ENCODE measurements at places on chromosomes 2 and 18. TPM values are rescaled to one million over a fixed set of nuclear protein-coding genes. Genes with fewer than 3 reads are reported as not detected.
A peak's percentile ranks its signal among the peaks of the same experiment; 100 is the strongest.

DNA sequence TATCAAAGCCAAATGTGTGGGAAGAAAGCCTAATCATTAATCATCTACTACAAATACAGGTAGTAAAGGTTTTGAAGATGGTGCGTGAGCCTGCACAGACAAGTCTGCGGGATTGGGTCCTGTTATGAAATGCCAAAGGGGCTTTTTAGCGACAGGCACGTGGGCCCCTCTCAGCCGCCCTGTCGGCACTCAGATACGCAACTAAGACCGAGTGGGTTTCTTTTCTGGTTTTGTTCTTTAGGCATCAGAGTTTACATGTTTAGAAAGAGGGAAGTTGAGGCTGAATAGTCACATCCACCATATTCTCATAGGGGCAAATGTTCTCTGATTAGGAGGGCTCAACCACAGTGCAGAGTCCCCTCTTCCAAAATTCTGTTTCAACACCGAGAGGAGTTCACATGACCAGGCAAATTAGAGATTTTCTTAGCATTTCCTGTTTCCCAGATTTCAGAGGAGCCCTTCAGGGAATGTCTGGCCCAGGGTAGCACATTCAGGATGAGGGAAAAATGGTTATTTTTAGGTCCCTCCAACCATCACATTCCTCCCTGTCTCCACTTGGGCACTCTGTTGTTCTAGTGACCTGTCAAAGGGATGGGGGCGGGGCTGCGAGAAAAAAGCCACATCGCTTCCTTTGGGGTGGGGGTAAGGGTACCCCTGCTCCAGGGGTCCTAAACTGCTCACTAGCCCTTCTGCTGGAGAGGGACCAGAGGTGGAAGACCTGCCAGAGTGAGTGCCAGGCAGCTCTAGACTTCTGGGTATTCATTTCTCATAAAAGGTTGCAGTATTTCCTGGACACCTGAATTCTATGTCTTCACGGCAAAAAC lies 159.2 kb downstream of the BCL2 start:
- DNase-seq: no peak

GRCh38 chr2:224584111-224584784 lies 915 bp downstream of the CUL3 start:
- peak; percentile 55 for DNase-seq

DNA sequence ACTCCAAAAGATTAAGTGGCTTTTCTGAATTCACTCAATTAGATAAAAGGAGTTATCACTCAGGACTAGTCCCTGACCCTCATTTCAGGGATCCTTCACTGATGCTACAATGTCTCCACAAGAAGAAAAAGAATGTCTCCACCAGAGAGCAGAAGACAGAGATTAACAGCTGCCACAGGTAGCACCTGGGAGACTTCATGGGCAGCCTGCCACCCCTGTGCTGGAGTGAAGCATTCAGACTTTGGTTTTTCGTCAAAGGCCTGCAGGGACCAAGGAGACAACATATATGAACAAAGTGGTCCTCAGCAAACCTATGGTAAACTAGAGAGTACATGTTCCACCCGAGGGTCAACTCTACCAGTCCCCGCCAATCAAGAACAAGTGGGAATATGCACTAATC lies 197.0 kb upstream of the ACVR2A start:
- DNase-seq: no peak

- DNase-seq: no peak
Observed at GRCh38 chr2:145644820-145645302, 1124.9 kb upstream of the ZEB2 start.

- no peak for DNase-seq
Observed at GRCh38 chr2:235098736-235099494, 147.1 kb downstream of the SH3BP4 start.

DNA sequence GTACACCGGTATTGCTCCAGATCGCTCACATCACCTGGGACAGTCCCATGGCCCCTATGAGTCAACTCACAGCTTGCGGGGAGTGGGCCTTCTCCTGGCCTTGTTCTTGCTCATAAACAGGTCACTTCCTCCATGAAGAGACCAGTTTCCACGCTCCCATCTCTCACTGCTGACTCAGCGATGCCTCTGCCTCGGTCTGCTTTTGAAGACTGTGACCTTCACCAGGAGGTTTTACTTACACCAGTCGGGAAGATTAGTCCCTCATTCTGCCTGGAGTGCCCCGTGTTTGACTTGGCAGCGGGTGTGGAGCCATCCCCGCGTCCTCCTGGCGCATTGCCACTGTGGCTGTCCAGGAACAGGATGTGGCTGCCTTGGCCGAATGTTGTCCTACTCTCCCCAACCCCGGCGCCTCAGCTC lies 159.8 kb downstream of the RHBDD1 start:
- no peak for DNase-seq

DNA sequence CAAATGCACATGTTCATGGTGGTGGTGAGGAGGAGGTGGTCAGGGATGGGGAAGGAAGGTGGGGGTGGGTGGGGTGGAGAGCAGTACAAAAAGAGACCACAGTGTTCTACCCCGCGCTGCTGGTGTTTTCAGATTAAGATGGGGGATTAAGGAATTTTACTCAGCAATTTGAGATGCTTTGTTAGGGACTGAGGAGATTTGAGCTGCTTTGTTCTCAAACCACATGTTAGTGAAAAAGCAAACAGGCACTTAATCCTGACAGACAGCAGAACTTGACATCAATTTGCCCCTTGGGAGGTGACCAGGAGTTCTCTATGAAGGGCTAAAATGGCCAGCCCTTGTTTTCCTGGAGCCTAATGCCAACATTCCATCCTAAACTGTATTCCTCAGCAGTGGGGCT lies 244.5 kb downstream of the MEIS1 start:
- no peak for DNase-seq

GRCh38 chr2:53181759-53182158 lies 585.8 kb upstream of the CHAC2 start:
- no peak for DNase-seq

- no peak for DNase-seq
Observed at GRCh38 chr2:19979932-19980331, 10.0 kb downstream of the WDR35 start.

DNA sequence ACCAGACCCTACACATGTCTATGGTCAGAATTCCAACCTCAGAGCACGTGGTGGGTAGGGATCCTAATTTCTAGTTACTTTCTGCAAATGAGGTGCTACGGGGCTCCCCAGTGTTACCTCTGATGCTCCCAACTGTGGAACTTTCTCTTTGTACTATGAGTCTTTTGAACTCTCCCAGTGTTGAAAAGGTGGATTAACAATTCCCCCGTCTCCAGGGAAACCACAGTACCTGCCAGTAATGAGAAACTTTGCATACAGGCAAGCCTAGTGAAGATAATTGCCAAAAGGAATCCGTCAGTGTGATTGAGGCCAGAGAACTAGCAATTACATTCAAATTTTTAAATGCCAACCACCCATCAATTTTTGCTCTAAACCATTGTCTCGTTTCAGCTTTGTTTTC lies 129.0 kb upstream of the FOSL2 start:
- no peak for DNase-seq

GRCh38 chr2:237276716-237277490 lies 137.1 kb downstream of the COL6A3 start:
- no peak for DNase-seq

- no peak for DNase-seq
Observed at GRCh38 chr2:122734766-122735424, 979.4 kb downstream of the TSN start.

DNA sequence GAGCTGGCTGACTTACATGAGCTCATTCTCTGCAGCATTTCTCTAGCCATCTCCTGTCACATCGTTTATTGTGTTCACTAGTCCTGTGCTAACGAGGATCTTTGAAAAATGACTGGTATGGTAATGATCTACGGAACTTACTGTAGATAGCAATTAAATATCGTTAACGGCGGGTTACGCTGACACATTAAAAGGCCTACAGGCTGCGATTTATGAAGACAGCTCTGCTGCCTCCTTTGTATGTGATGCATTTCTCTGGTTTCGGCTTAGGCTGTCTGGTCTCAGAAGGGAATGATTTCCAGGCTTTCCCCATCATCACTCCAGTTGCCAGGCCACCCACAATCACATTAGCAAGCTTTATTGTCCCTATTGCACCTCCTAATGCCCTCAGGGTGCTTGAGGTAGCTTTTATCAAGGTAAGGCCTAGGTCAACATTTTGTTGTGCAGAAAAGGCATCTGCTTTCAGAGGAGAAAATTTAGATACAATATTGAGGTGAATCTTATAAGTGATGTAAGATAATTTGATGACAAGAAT lies 284.4 kb downstream of the SOX11 start:
- DNase-seq: no peak

DNA sequence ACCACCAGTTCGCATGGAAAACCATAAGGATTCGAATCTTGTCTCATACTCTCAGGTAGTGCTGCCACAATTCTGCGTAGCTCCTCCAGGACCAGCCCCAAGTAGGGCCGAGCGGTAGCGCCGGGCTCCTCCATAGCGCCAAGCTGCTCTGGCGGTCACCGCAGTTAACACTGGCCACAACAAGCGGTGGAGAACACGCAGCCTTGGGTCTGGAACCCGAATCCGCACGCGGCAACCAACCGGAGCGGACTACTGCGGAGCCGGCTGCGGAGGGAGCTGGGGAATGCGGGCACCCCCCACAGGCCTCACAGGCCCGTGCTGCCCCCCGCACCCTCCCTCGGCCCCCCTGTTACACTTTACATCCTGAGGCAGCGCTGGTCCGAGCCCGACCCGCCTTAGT lies 531.5 kb downstream of the STK39 start:
- DNase-seq: no peak

GRCh38 chr18:1811282-1811681 lies 760.0 kb downstream of the METTL4 start:
- no peak for DNase-seq

DNA sequence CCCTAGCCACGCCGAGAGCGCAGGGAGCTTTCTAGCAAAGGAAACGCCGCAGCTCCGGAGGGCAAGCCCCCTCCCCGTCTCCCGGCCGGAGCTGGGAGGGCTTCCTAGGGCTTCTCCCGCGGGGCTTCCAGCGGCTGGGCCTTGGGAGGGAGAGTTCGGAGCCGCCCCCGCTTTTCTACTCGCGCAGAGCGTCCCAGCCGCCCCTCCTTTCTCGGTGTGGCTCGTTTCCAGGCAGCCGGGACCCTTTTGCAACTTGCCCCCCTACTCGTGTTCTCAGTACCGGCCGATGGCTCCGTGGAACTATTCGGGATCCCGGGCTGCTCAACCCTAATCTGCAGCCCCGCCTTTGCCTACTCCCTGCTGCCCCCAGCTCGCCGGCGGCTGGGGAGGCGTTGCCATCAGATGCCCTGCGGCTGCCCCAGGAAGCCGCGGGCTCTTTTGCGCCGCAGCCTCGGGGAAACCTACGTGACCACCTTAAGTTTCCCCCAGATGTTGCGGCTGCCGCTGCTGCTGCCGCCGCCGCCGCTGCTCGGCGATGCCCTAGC lies 1.5 kb upstream of the NR4A2 start:
- DNase-seq: peak; percentile 81

GRCh38 chr2:120399889-120400240 lies 53.9 kb downstream of the INHBB start:
- no peak for DNase-seq

DNA sequence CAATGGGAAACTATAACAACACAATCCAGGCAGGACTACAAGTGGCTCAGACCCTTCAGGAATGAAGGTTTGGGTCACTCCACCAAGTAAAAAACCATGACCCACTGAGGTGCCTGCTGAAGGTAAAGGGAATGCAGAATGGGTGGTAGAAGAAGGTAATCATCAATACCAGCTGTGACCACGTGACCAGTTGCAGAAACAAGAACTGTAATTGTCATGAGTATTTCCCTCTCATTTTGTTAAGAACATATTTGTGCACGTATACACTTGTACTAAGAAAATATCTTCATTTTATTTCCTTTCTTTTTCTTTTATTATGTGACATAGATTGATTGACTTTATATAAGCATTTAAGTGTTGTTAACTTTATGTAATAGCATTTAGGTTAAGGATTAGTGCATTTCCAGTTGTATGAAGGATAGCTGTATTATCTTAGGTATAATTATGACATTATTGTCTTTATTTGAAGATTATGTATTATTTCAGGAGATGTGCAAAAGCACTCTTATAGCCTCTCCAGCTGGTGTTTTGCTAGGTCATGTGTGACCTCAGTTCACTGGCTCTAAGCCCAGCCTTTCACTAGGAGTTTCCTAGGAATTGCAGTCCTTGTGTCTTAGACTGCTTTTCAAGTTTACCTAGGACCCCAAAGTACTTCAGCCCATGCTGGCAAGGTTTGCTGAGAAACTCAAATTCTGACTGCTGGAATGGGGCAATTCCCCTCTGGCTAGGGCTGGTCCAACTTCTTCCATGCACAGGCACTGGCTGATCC lies 125.7 kb upstream of the DPP10 start:
- DNase-seq: peak; percentile 66

DNA sequence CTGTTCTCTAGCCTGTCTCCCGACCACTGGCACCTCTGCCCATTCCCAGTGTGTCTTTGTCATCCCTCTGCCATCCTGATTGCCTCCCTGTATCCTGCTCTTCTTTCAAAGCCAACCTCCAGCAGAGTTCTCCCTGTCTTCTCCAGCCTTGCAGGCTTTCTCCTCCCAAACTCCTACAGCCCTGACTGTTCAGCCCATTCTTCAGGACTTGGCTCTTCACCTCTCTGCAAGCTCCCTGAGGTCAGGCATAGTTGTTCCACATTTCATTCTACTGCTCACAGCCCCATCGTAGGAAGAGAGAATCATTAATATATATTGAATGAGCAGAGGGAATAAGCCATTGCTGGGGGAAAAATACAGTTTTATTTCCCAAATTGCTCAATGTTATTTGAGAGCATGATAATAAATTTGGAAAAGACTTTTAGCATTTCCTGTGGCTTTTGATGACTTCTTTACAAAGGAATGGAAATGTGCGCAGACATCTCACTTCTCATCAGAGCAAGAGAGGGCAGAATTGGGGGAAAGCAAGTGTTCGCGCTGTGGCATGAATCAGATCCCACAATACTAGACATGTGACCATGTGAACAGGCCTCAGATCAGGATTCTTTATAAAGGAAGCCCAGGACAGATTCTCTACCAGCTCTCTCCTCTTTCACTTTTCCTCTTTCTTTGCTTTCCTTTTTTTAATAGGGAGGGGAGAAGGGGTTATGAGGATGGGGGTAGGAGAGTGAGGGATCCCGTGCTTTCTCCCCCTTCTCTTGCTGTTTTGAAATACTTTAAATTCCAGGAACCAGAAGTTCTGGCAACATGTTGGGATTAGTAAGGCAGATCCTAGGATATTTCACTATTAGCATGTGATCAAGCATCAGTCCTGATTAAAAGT lies 37.4 kb downstream of the EPAS1 start:
- DNase-seq: peak; percentile 90

DNA sequence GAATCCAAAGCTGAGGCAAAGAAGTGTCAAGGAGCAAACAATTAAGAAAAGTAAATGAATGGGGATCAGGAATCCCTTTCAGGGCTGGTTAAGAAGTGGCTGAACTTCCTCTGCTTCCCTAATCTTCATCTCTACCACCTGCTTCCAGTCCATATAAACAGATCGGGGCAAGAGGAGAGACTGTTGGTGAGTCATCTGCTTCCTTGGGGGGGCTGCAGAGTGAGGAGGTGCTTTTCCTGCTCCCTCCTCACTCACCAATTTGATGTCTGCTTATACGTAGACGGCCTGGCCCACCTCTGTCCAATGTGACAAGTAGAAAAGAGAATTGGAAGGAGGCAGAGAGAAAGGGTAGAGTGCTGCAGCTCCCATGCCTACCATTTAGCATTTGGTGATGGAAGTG lies 68.4 kb downstream of the NAB1 start:
- no peak for DNase-seq

Gene LRRTM1
- polyA plus RNA-seq: not detected

Gene DSC1
- not detected for polyA plus RNA-seq

Gene TMEM17
- 2.1 TPM for polyA plus RNA-seq

Gene SYT4
- polyA plus RNA-seq: 0.24 TPM

Gene SERPINB10
- polyA plus RNA-seq: not detected

Gene SCN7A
- 6.1 TPM for polyA plus RNA-seq

Gene RGPD8
- 0.81 TPM for polyA plus RNA-seq

Gene HOXD8
- 0.34 TPM for polyA plus RNA-seq

Gene UPP2
- not detected for polyA plus RNA-seq

Gene STARD6
- polyA plus RNA-seq: not detected

Gene C2orf92
- 1.8 TPM for polyA plus RNA-seq

Gene CRYGB
- polyA plus RNA-seq: not detected
